ENCODE measurements at places on chromosomes 7 and 10.

- DNase-seq, result no peak
Observed at GRCh38 chr10:96671211-96671890, 49.0 kb downstream of the PIK3AP1 start.

GRCh38 chr7:30805081-30805691 is 34.0 kb downstream of the MINDY4 start:
- DNase-seq, result no peak

DNA sequence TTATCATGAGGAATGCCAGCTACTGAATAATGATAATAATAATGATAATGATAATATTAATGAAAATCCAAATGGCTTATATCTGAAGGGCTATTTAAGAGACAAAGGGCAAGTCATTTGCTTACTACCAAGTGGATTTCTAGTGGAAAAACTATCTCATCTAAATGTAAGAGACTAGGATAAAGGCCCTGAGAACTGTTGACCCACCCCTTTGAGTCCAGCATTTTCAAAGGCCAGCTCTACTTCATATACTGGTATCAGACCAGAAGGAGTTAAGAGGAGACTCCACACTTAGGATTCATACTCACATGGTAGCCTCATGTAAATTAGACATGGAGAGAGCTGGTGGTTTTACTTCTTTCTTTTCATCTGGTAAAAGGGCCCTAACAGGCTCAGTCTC is 76.0 kb downstream of the PHYHIPL start:
- no peak for DNase-seq

GRCh38 chr7:139734395-139734794 is 43.4 kb downstream of the HIPK2 start:
- no peak for DNase-seq

DNA sequence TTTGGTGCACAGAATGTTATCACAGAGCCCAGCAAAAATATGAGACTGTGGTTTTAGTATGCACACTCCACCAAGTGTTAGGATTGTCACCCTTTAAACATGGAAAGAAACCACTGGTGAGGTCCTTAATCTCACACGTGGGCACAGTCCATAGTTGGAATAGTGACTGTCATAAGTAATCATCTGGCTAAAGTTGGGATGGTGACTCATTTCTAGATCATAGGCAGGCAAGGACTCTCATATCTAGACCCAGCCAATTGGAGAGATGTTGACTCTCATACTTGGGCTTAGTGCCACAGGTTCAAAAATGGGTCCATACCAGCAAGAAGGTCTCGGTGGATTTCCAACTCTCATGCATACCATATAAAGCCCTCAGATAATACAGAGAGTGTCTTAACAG is 39.6 kb upstream of the ZNF680 start:
- DNase-seq, result no peak

- DNase-seq, result no peak
Observed at GRCh38 chr10:42879380-42880254, 97.0 kb downstream of the BMS1 start.

DNA sequence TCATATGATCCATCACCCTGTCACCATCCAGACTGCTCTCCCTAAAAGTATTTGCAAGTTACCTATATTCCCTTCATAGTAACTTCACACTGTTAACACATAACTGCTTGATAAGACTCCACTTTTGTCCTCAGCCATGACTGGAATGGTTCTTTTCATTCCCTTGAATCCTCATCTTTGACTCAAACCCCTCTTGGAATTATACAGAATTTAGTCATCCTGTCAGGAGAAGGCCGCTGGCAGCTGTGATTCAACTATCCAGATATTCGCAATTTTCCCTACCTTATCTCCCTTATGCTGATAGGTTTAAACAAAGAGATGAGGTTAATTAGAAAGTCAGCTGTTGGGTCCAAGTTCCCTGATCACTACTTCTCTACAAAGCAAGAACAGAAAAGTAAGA is 143.0 kb upstream of the HPS1 start:
- no peak for DNase-seq

- no peak for DNase-seq
Observed at GRCh38 chr7:24885305-24885704, 94.7 kb downstream of the OSBPL3 start.

GRCh38 chr7:111869280-111869679 is 307.0 kb upstream of the IMMP2L start:
- DNase-seq, result no peak

DNA sequence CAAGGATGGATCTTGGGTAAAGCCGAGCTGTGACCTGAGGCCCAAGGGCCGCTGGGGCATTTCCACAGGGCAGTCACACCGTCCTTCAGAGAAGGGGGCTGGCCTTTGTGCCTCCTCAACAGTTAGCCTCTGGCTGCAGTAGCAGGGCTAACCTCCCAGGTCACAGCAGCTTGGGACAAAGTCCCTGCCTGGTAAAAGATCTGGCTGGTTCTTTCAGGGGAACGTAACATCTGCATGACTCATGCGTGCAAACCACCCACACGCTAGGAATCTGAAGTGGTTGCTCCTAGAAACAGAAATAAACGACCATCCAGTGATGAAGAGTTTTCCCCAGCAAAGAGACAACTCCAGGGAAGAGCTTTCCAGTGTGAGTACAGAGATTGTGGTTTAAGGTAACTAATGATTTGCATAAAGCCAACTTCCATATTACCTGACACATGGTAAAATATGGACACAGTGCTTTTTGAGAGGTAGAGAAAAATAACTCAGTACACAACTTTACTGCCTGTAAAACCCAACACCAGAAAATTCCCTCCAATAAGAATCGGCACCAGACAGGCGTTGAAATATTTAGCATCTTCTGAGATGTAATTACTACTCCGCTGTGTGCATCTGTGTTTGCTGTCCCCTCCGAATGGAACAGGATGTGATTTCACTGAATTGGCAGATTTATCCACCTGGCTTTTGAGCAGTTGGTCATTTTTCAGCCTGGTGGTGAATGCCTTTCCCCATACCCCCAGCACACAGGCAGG is 84.9 kb upstream of the ADRB1 start:
- DNase-seq, result no peak

Data from ascending aorta (tissue), 2 donors.